ENCODE measurements at places on chromosomes 3 and 15.

DNA sequence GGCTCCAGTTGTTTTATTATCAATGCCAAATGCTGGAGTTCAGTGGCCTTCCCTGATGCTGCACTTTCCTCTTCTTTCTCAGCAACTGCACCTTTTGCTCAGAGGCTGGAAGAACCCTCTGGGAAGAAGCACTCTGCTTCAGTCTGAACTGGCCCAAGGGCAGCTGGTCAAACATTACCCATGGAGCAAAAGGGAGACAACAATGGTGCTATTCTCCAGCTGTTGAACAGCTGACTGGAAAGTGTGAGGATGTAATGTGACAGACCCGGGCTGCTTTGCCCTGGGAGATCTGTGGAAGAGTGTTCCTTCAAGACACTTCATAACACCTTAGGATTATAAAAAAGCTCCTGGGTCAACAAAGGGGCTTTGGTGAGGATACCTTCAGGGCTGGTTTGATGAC is 84.9 kb downstream of the EPHB1 start:
- no peak for DNase-seq

GRCh38 chr15:34025252-34025651 is 13.8 kb downstream of the AVEN start:
- DNase-seq: no peak

- no peak for DNase-seq
Observed at GRCh38 chr15:52787549-52788098, 2.5 kb downstream of the ONECUT1 start.

GRCh38 chr15:45457220-45457619 is 65.3 kb downstream of the SLC30A4 start:
- no peak for DNase-seq
